ENCODE measurements at places on chromosomes 1 and 21.

DNA sequence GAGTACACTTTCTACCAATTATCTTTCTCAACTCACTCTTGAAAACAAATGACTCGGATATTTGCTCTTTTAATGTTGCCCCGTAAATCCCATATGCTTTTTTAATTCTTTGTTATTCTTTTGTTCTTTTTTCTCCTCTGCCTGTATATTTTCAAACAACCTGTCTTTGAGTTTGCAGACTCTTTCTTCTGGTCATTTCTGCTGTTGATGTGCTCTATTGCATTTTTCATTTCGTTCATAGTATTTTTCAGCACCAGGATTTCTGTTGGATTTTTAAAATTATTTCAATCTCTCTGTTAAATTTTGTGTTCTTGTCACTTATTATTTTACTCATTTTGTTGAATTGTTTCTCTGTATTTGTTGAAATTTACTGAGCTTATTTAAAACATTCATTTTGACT lies 146.8 kb upstream of the B3GALT2 start:
- no peak for DNase-seq

- no peak for DNase-seq
These were observed 17.8 kb upstream of the SLAMF6 start for GRCh38 chr1:160540859-160541233.

GRCh38 chr1:89994231-89994804 lies 592 bp upstream of the ZNF326 start:
- DNase-seq, result no peak

GRCh38 chr1:150472601-150473200 lies 14.5 kb upstream of the TARS2 start:
- no peak for DNase-seq

DNA sequence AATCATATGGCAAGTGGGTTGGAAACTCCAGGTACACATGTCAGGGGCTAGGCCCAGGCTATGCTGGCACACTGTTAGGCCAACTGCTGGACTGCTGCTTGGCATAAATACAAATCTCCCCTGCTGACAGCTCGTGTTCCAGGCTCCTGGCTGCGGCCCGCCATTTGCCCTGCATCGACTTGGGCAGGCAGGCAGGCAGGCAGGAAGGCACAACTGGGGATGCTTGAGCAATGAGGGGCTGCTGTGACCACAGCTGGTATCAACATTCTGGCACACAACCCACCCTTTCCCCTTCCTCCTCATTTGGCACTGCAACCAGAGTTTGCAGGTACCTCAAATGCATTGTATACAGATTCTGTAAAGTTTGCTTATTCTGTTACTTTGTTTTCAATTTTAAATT lies 53.2 kb downstream of the SAMSN1 start:
- DNase-seq, result no peak

DNA sequence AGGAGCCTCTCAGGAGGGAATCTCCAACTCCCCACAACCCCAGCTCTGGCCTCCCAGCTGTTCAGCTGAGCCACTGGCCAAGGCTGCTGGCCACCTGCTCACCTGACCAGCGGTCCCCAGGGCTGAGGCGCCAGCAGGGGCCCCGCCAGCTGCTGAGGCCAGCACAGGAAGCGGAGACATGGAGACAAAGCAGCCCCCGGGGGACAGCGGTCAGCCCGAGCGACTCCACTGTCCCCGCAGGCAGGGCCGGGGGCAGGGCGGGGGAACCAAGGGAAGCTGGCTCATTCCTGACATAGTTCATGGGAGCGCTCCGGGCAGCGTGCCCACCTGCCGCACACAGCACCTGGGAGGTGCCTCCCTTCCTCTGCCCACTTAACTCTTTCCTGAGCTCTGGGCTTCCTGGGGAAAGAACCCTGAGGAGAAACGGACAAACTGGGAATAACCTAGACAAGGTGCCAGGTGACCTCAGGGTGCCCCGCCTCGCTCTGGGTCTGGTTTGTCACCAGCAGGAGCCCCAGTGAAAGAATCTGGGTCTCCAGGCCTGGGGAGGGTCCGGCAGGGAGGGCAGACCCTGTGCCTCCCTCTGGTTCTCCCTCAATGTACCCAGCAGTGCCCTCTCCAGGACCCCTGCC lies 10.7 kb downstream of the EPHA2 start:
- DNase-seq, result peak; percentile 13

- DNase-seq, result no peak
These were observed 109.6 kb upstream of the DPYD start for GRCh38 chr1:98030483-98030882.

GRCh38 chr1:230215529-230215928 lies 148.5 kb downstream of the GALNT2 start:
- no peak for DNase-seq

GRCh38 chr1:89589515-89589914 lies 43.4 kb upstream of the LRRC8C start:
- DNase-seq, result peak; percentile 54

- no peak for DNase-seq
These were observed 47.6 kb upstream of the ADARB1 start for GRCh38 chr21:45026826-45027225.

- DNase-seq, result no peak
These were observed 15.8 kb downstream of the KCNQ4 start for GRCh38 chr1:40799351-40799867.

- DNase-seq, result no peak
These were observed 49.1 kb upstream of the HP1BP3 start for GRCh38 chr1:20836230-20836629.

DNA sequence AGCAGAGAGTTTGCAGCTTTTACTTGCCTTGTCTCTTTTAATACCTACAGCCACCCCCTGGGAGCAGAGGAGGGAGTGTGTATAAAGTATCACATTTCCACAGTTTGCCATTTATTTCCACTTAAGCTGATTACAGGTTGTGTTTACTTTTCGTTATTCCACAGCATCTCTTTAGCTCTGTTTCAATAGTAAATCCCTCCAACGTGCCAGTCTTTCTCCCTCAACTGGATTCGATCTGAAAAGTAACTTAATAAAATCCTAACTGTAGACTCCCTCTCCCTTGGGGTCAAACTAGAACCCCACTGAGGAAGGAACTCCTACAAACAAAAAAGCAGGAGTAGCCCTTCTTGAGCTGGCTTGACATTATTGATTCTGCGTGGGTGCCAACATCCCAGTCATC lies 3.1 kb upstream of the FCGR2A start:
- no peak for DNase-seq

- DNase-seq, result peak; percentile 44
These were observed 28.1 kb upstream of the AK4 start for GRCh38 chr1:65119951-65120350.

DNA sequence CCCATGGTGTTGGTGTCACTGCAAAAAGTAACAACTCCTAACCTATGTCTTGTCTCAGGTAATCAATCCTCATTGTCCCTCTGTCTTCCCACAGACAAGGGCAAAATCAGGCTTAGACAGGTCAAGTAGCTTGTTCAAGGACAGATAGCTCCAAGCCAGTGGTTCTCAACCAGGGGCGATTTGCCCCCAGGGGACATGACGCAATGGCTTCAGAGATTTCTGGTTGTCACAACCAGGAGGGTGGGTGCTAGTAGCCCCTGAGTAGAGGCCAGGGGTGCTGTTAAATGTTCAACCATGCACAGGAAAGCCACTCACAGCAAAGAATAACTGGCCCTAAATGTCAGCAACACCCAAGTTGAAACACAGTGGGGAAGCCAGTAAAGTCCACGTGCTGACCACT lies 178.9 kb downstream of the RUNX1 start:
- no peak for DNase-seq

- no peak for DNase-seq
These were observed 11.0 kb upstream of the KCNA2 start for GRCh38 chr1:110617116-110617515.

DNA sequence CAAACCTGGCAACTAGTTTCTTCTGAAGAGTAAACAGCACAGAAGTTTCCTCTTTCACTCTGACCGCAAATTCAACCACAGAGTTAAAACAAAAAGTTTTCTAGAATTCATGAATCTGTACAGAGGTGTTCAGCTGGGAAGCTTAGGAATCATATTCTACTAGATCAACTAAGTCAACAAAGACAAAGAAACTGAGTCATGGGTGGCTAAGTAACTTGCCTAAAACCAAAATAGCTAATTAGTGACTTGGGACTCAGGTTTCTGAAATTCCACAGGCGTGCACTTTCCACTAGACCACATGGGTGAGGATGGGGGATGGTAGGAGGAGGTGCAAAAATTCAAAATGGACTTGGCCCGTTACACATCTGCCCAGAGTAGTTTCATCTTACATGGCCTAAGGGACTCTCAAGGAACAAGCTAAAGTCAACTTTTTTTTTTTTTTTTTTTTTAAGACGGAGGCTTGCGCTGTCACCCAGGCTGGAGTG lies 25.8 kb downstream of the PTPN14 start:
- peak; percentile 74 for DNase-seq

GRCh38 chr1:227912866-227913265 lies 34.9 kb downstream of the WNT9A start:
- DNase-seq, result no peak

DNA sequence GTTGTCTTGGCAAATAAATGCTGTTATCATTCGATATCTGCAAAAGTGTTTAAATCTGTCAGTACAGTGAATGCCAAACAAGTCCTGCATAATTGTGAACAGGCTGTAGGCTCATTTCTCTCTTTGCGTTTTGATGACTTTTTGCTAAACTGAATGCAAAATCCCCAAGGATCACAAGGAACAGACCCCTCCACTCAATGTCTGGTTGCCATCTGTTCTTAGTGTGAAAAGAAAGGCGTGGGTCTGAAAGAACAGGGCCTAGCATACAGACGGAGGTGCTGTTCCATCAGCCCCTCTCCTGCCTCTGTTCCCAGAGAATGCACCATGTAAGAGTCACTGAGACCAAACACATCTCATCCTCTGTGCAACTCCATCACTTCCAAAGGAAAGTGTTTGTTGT lies 40.4 kb downstream of the EIF2B3 start:
- DNase-seq, result no peak

DNA sequence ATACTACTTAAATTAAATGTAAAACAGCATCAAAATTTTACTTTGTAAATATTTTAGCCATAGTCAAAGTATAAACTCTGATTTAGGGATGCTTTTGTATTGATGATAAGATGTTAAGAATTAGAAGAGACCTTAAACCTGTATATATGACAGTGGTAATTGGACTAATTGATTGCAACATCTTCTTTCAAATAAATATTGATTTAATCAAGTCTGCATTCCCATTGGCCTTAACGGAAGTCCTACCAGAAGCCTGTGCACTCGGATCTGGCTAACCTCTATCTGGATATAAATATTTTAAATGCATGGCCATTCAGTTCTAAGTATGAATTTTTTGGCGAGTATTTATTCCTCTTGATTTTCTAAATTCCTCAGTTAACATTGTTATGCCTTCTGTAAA lies 856.1 kb downstream of the USP25 start:
- DNase-seq, result no peak

- DNase-seq, result no peak
These were observed 221.7 kb downstream of the C1orf94 start for GRCh38 chr1:34398241-34398915.

DNA sequence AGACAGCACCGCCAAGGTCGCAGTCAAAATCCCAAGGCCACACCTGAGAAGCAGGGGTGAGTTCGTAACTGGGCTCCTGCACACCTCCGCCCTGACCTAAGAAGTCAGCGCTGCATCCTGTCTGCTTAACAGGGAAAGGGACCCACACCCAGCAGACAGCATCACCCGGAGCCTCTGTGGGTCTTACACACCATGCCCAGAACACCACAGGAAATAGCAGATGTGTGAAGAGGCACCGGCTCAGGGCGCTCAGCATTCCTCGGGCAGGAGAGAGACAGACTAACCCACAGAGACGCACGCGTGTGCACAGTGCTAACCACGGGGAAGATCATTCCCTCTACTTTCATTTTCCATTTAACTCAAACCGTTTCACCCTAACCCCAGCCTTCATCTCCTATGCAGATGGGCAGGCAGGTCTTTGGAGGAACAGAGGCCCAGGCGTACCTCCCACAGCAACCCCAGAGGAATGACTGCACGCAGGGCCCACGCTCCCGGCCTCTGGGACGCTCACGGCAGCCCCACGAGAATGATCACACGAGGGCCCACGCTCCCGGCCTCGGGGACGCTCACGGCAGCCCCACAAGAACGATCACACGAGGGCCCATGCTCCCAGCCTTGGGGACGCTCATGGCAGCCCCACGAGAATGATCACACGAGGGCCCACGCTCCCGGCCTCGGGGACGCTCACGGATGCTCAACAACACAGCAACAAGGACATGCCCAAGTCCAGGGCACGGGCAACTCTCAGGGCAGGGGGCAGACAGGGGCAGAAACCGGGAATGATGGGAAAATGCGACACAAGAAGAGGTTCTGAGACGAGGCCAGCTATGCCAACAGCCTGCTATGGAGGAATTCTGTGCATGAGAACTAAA lies 20.9 kb downstream of the POFUT2 start:
- no peak for DNase-seq

- DNase-seq, result no peak
These were observed 21.7 kb downstream of the ECE1 start for GRCh38 chr1:21268281-21269239.
